ENCODE measurements at places on chromosomes 16 and 17. TPM values are rescaled to one million over a fixed set of nuclear protein-coding genes. Genes with fewer than 3 reads are reported as not detected.

DNA sequence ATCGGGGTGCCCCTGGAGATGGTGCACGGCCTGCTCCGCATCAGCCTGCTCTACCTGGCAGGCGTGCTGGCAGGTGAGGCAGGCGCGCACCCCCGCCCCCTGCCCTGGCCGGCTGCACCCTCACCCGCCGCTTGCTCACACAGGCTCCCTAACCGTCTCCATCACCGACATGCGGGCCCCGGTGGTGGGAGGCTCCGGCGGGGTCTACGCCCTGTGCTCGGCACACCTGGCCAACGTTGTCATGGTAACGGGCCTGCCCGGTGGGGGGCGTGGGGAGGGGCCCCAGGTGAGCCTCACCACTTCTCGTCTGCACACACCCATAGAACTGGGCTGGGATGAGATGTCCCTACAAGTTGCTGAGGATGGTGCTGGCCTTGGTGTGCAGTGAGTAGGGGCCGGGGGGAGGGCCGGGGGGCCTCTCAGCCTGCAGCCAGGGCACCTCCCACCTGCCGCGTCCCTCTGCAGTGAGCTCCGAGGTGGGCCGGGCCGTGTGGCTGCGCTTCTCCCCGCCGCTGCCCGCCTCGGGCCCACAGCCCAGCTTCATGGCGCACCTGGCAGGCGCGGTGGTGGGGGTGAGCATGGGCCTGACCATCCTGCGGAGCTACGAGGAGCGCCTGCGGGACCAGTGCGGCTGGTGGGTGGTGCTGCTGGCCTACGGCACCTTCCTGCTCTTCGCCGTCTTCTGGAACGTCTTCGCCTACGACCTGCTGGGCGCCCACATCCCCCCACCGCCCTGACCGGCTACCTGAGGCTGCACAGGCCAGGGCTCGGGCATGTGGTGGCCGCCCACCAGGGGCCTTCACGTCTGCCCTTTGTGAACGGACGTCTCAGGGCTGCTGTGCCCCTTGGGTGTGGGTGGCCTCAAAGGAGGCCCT lies 2.1 kb downstream of the RHBDL1 start:
- no peak for DNase-seq
- no peak overlapping the region for H3K27ac ChIP-seq
- peaks cover 24% of the 10 kb centered on the region for H3K4me1 ChIP-seq
- H3K36me3 ChIP-seq, result peaks cover 9% of the 10 kb centered on the region
- H3K27me3 ChIP-seq, result peaks cover 12% of the 10 kb centered on the region
- no peak overlapping the region for H3K4me3 ChIP-seq

GRCh38 chr17:81295676-81296381 lies 722 bp upstream of the SLC38A10 start:
- peaks cover 13% of the 10 kb centered on the region for H3K36me3 ChIP-seq
- H3K4me1 ChIP-seq, result peaks cover 35% of the 10 kb centered on the region
- no peaks in the 10 kb centered on the region for H3K27me3 ChIP-seq
- H3K4me3 ChIP-seq, result peak overlapping the region; percentile 99

The FOXL1 gene
- total RNA-seq, result not detected

GRCh38 chr16:11283820-11284248 lies 2.7 kb upstream of the PRM1 start:
- no peak overlapping the region for H3K4me3 ChIP-seq
- H3K27me3 ChIP-seq, result peaks cover 58% of the 10 kb centered on the region
- H3K4me1 ChIP-seq, result peaks cover 6% of the 10 kb centered on the region
- no peak overlapping the region for H3K27ac ChIP-seq
- no peaks in the 10 kb centered on the region for H3K36me3 ChIP-seq
- no peak for DNase-seq

- no peak overlapping the region for H3K27ac ChIP-seq
- no peak for DNase-seq
- H3K27me3 ChIP-seq, result peaks cover 21% of the 10 kb centered on the region
- H3K4me1 ChIP-seq, result no peaks in the 10 kb centered on the region
- H3K4me3 ChIP-seq, result no peak overlapping the region
- no peaks in the 10 kb centered on the region for H3K36me3 ChIP-seq
These were observed 13.0 kb upstream of the DHRS7B start for GRCh38 chr17:21113716-21114115.

GRCh38 chr16:3115561-3115960 lies 3.2 kb downstream of the ZNF205 start:
- no peaks in the 10 kb centered on the region for H3K4me1 ChIP-seq
- no peak overlapping the region for H3K4me3 ChIP-seq
- H3K27ac ChIP-seq, result no peak overlapping the region
- H3K36me3 ChIP-seq, result no peaks in the 10 kb centered on the region
- DNase-seq, result no peak

The NOG gene
- not detected for total RNA-seq

DNA sequence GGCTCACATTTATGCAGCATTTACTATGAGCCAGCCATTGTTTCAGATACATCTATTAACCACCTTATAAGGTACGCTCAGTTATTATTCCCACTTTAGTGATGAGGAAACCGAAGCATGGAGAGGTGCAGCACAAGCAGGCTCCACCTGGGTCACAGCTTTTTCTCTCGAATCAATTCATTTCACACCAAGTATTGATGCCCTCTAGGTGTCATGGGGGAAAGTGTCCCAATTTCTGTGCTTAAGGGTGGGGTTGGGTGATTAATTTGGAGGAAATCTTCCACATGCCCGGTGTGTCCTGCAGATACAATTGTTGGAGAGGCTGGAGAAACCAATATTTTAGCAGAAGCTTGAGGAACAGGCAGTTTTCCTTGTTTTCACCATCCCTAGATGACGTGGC lies 62.7 kb upstream of the DNAJA2 start:
- H3K4me3 ChIP-seq, result peak overlapping the region; percentile 24
- H3K4me1 ChIP-seq, result peaks cover 6% of the 10 kb centered on the region

- H3K4me3 ChIP-seq, result no peak overlapping the region
- no peak for DNase-seq
- no peaks in the 10 kb centered on the region for H3K4me1 ChIP-seq
- no peak overlapping the region for H3K27ac ChIP-seq
- no peaks in the 10 kb centered on the region for H3K36me3 ChIP-seq
These were observed 114.4 kb downstream of the SEC14L1 start for GRCh38 chr17:77254951-77255825.

The CCL17 gene
- total RNA-seq, result not detected

- no peak overlapping the region for H3K4me3 ChIP-seq
- no peak for DNase-seq
- H3K36me3 ChIP-seq, result no peaks in the 10 kb centered on the region
These were observed 207.8 kb upstream of the FOXF1 start for GRCh38 chr16:86302421-86303109.

GRCh38 chr16:75754141-75754540 lies 27.9 kb upstream of the CPHXL start:
- H3K27ac ChIP-seq, result no peak overlapping the region
- no peak overlapping the region for H3K4me3 ChIP-seq
- no peak for DNase-seq
- H3K4me1 ChIP-seq, result peaks cover 4% of the 10 kb centered on the region
- no peaks in the 10 kb centered on the region for H3K36me3 ChIP-seq
- peaks cover 3% of the 10 kb centered on the region for H3K27me3 ChIP-seq

DNA sequence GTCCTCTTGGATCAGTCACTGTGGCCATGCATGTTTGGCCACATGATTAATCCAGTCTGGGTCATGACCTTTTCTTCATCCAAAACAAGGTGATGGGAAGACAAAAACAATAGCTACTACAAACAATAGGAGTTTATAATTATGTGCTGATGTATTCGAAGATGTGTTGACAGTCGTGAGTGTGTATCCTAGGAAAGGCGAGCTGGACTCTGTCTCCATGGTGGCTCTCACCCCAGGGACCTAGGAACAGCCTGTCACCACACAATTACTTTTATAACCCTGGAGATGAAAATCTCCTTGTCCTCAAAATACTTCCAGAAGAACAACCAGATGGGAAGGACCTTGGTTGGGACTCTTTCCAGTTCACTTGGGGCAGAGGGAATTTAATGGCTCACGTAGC lies 9.8 kb upstream of the PLK1 start:
- no peak overlapping the region for H3K27ac ChIP-seq
- H3K36me3 ChIP-seq, result peaks cover 71% of the 10 kb centered on the region
- DNase-seq, result no peak

The RSAD1 gene
- total RNA-seq, result 33.2 TPM

- H3K4me3 ChIP-seq, result no peak overlapping the region
- H3K27me3 ChIP-seq, result no peaks in the 10 kb centered on the region
- no peaks in the 10 kb centered on the region for H3K4me1 ChIP-seq
These were observed 312.8 kb downstream of the FOXL1 start for GRCh38 chr16:86891121-86891520.

DNA sequence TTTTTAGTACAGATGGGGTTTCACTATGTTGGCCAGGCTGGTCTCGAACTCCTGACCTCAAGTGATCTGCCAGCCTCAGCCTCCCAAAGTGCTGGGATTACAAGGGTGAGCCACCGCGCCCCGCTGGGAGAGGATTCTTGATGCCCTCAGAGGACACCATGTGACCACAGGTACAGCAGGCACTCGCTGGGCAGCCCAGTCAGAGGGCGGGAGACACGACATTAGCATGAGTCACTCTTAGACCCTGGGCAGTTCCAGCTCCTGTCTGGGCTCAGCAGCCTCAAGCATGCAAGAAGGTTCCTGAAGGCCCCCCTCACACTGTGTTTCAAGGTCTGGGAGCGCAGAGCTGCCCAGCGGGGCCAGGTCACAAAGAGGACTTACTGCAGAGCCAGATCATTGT lies 11.9 kb downstream of the STAC2 start:
- H3K36me3 ChIP-seq, result no peaks in the 10 kb centered on the region
- no peak for DNase-seq
- peaks cover 7% of the 10 kb centered on the region for H3K4me1 ChIP-seq
- no peak overlapping the region for H3K27ac ChIP-seq
- peaks cover 45% of the 10 kb centered on the region for H3K27me3 ChIP-seq

DNA sequence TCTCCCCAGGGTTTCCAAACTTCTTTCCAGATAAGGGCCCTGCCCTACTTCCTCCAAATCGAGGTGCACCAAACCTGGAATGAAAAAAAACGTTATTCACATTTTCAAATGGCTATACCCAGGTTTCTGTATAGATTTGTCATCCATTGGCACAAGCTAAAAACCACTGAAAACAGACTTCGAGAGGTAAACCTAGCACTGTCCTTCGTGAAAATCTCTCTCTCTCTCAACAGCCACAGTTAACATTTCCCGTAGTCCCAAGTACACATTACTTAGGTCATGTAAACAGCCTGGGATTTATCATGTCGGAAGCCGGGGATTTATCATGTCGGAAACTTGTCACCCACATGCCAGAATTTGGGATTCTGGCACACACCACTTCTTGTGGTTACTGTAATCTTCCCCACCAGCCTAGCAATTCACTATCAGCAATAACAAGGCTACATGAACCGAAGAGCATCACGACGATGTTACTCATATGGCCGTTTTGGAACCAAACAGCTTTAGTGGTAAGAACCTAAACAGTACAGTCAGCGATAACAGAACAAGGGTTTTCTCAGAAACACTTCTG lies 1.2 kb downstream of the DDX5 start:
- peak overlapping the region; percentile 100 for H3K4me3 ChIP-seq
- H3K36me3 ChIP-seq, result peaks cover 68% of the 10 kb centered on the region
- H3K4me1 ChIP-seq, result peaks cover 67% of the 10 kb centered on the region
- DNase-seq, result no peak

DNA sequence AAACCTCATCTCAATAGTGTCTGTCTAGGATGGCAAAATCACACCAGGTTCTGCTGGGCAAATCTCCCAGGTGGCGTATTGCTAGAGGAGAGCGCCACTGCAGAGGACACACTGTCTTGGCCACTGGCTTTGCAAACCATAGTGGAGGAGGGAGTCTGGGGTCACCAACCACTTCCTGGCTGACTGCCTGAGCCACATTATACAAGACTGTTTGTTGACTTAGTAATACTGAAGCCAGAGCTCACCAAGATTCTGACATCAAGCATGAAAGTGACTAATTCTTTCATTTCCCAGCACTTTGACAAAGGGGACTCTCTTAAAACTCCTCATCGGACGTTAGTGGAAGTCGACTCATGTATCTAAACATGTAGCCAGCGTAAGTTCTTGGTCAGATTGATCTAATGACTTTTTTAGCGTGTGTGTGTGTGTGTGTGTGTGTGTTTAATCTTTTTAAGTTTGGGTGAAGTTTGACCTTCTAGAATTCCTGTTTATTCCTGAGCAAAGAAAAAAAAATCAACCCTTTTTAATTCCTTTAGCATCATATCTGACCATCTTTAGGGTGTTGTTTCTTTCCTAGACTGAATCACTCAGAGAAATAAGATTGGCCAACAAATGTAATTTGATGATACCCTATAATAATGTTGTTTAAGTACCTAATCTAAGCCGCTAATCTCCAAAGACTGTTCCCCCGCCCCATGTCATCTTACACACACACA lies 13.7 kb downstream of the PITPNC1 start:
- peaks cover 29% of the 10 kb centered on the region for H3K36me3 ChIP-seq
- no peaks in the 10 kb centered on the region for H3K27me3 ChIP-seq
- peaks cover 75% of the 10 kb centered on the region for H3K4me1 ChIP-seq
- DNase-seq, result peak; percentile 94
- H3K4me3 ChIP-seq, result peak overlapping the region; percentile 78

Measured in activated CD8-positive, alpha-beta memory T cell treated with anti-CD3 and anti-CD28 coated beads, Interleukin-2, amount 10 ng/mL, durations not matched to agents 7 days and 5 days (primary cell).